Left lung (tissue), 14 donors: ENCODE measurements at places on chromosomes 1 and 21. TPM values are rescaled to one million over a fixed set of nuclear protein-coding genes. Genes with fewer than 3 reads are reported as not detected.
A peak's percentile ranks its signal among the peaks of the same experiment; 100 is the strongest.

DNA sequence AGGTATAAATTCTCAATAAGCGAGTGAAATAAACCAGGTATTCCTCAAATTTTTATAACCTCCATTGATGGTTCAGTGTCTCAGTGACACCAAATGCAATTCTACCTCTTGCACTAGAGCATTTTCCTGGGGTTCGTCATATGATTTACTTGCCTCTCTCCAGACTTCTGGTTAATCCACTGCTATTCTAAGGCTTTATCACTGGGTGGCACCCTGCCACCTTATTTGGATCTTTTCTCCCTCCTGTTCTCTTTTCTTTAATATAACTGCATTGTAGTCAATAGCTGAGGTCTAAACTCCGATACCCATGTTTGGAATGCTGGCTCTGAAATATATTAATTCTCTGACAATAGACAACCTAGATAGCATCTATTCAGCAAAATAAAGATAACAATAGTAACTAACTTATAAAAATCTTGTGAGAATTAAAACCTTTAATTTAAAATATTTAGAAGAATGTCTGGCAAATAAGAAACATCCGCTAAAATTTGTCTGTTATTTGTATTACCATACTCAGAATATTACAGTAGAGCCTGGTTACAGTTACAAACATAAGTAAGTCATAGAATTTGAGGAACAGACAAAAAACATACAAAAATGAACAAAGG lies 436.4 kb downstream of the PLA2G4A start:
- no peak for DNase-seq

DNA sequence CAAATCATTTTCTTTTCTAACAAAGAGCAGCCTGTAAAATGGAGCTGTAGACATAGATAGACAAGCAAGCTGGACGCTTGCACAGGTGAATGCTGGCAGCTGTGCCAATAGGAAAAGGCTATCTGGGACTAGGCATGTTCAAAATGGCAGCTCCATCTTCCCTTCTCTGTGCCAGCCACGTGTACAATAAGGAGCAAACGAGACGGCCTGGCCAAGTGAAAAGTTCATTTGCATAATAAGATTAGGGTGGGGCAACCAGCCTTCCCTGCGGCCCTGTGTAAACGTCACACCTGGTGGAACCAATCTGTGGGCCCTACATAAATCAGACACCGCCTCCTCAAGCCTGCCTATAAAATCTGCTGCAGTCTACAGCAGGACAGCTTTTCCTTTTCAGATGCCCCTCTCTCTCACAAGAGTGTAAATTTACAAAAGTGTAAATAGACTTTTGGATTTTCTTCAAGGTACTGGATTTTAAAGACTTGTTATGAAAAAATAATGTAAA lies 16.6 kb upstream of the EDEM3 start:
- DNase-seq, result no peak

Gene RPTN
- total RNA-seq, result not detected

Gene HAO2
- not detected for total RNA-seq

Gene GREM2
- total RNA-seq, result 0.99 TPM

Gene WNT9A
- 4.6 TPM for total RNA-seq

Gene MAP3K21
- 6.0 TPM for total RNA-seq

GRCh38 chr1:165224504-165224903 lies 132.0 kb downstream of the LMX1A start:
- no peak for DNase-seq

Gene TCHH
- total RNA-seq, result 0.16 TPM

DNA sequence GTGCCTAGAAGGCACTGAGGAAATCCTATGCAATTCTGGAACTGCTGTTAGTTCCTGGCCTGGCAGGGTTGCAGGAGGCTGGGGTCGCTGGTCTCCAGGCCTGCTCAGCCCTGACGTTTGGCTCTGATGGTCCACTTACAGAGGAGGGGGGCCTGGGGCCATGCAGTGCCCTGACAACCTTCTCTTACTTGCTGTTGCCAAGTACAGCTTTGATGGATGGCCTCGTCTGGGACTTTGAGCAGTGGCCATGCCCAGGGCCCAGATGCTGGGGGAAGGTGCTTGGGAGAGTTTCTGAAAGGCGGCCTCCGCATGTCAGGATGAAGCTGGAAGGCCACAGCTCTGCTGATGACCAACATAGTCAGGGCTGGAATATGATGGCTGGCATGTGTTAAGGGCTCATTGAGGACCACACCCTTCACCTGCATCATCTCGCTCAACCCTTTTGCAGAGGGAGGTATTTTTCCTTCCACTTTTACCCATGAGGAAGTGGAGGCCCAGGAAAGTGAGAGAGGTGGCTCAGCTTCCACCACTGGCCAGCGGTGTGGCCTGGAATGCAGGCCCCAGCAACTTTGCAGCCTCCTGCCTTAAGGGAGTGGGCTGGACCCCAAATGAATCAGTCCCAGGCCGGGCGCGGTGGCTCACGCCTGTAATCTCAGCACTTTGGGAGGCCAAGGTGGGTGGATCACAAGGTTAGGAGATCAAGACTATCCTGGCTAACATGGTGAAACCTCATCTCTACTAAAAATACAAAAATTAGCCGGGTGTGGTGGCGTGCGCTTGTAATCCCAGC lies 34.7 kb upstream of the LRRC3 start:
- peak; percentile 9 for DNase-seq

Gene YBX1
- 552 TPM for total RNA-seq

Gene ALX3
- not detected for total RNA-seq

- DNase-seq, result peak; percentile 32
These were observed 269.8 kb downstream of the S1PR1 start for GRCh38 chr1:101506541-101507164.

DNA sequence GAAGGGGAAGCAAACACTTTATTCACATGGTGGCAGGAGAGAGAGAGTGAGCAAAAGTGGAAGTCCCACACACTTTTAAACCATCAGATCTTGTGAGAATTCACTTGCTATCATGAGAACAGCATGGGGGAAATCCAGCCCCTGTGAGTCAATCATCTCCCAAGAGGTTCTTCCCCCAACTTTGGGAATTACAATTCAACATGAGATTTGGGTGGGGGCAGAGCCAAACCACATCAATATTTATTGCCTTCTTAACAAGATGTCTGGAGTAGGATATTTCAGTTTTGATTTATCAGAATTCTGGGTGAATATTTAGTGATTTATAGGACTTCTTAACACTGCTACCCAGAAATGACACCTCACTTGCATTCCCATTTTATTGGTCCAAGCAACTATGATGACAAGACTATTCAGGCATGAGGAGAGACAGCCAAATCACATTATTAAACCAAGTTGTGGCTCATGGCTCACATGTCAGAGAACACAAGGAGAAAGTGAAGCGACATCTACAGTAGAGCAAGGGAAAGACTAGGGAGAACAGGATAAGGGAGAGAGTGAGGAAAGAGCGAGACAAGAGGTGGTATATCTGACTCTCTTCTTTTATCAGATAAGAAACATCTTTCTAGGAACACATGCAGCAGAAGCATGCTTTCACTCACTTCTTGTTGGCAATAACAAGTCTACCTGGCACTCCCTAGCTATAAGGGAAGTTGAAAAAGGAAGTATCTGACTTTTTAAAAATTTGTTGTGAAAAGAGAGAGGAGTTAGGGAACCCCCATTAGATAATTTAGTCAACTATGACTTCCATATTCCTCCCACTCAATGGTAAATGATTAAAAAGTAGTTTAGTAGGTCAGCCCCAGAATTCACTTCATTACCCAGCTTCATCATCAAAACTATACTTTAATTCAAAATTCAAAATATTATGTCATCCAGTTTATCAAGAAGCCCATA lies 36.6 kb upstream of the PTPRC start:
- no peak for DNase-seq
